T-helper 2 cell treated with Interferon-gamma antibody and Interleukin-4, amounts not matched to agents 5 μg/mL and 100 μg/mL, for 36 hours (primary cell): ENCODE measurements at places on chromosomes 11 and 22.

DNA sequence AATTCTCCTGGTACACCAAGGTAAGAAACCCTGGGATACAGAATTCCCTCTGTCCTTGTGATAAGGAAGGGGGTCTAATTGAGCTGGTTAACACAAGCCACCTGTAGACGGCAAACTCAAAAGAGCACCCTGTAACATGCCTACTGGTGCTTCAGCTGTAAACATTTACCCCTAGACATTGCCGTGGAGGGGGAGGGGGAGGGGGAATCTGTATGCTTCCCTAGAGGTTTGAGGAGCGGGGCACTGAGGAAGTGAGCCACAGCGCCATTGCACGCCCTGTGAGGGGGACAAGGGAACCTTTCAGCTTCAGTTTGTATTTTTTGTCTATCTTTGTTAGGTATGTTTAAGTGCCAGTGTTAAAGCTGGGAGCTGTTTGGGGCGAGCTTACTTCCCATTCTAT, 99.8 kb downstream of the AASDHPPT start:
- no peak for DNase-seq

GRCh38 chr11:67022961-67023956, at the start of gene SYT12:
TSS of gene SYT12 (plus strand) at chr11:67023134. CDS start at chr11:67030145, 7,011 bp downstream.
- peak; percentile 11 for DNase-seq

- no peak for DNase-seq
Measured at GRCh38 chr11:69476509-69476961, 4.9 kb upstream of the LINC01488 start.

- no peak for DNase-seq
Measured at GRCh38 chr22:21797444-21798221, 62.0 kb upstream of the YPEL1 start.

DNA sequence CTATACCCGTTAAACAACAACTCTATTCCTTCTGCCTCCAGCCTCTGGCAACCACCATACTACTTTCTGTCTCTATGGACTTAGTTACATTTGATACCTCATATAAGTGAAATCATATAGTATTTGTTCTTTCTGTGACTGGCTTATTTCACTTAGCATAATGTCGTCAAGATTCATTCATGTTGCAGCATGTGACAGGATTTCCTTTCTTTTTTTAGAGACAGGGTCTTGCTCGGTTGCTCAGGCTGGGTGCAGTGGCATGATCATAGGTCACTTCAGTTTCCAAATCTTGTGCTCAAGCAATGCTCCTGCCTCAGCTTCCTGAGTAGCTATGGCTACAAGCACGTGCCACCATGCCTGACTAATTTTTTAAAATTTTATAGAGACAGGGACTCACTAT, 29.4 kb upstream of the SORL1 start:
- DNase-seq, result no peak

- no peak for DNase-seq
Measured at GRCh38 chr11:12077535-12078280, 32.7 kb upstream of the MICAL2 start.

GRCh38 chr11:45300715-45301114, 14.6 kb upstream of the SYT13 start:
- DNase-seq, result no peak

DNA sequence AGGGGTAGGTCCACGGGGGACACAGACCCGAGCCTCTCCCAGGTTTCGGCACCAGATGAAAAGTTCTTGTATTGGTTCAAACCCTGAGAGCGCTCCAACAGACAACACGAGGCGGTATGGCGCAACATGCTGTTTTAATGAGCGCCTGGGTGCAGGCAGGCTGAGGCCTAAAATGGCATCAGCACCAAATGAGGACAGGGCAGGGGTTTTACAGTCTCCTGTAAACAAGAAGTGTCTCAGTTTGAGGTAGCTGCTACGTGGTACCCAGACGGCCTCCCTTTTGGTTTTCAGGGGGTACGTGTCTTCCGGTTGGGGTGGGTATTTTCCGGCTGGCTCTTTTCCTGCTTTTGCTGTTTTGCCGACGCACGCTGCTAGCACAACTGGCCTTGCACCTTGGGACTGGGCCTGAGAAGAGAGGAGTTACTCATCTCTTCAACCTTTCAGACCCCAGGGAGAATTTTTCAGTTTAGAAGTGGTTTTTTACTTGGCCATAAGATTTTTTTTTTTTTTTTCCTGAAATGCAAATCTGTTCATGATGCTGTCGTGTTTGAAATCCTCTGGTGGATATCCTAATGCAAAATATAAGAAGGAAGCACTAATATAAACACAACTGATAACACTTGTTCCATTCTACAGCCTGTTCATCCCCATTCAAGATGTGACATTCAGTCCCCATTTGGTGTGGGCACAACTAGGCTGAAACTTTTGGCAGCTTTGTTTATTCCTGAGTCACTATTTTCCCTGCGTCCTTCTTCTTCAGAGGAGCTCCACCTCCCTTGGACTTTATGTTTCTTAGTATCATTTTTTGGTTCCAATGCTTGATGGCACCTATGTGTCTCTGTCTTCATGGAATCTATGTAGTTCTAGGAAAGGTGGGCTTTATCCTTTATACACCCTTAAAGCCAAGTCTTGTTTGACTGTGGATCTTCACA, 6.5 kb downstream of the PPFIBP2 start:
- no peak for DNase-seq

GRCh38 chr22:27438271-27438980, 363.1 kb downstream of the MN1 start:
- DNase-seq, result no peak

GRCh38 chr11:44776551-44777208, 49.9 kb downstream of the TSPAN18 start:
- DNase-seq, result no peak

DNA sequence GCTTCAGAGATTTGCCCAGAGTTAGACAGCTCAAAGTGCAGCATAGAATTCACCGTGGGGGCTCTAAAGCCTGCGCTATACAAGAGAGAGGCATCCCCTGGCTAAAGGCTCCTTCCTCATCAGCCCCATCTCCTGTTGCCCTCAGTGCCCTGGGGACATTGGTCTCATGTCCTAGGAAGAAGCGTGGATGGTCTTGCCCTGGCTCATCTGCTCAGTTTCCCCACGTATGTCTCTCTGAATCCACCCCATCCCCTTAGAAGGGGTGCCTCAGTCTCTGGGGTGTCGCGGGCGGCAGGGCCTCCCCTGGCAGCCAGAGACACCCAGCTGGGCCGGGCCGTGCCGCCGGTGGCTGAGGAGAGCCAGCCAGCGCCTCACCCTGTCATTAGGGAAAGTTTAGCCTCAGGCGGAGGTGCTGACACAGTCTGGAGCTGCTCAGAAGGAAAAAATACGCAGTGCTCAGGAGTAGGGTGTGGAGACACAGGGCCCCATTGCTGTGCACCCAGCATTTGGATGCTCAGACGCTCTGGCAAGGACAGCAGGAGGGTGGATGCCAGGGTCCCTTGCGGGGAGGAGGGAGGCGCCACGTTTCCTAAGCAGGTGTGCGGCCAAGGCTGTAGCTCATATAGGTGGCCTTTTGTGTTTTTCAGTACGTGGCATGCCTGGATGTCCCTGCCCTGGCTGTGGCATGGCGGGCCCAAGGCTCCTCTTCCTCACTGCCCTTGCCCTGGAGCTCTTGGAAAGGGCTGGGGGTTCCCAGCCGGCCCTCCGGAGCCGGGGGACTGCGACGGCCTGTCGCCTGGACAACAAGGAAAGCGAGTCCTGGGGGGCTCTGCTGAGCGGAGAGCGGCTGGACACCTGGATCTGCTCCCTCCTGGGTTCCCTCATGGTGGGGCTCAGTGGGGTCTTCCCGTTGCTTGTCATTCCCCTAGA, 1.3 kb downstream of the SLC39A13 start:
- DNase-seq, result no peak

- DNase-seq, result no peak
Measured at GRCh38 chr11:68506908-68507307, 46.4 kb downstream of the PPP6R3 start.

DNA sequence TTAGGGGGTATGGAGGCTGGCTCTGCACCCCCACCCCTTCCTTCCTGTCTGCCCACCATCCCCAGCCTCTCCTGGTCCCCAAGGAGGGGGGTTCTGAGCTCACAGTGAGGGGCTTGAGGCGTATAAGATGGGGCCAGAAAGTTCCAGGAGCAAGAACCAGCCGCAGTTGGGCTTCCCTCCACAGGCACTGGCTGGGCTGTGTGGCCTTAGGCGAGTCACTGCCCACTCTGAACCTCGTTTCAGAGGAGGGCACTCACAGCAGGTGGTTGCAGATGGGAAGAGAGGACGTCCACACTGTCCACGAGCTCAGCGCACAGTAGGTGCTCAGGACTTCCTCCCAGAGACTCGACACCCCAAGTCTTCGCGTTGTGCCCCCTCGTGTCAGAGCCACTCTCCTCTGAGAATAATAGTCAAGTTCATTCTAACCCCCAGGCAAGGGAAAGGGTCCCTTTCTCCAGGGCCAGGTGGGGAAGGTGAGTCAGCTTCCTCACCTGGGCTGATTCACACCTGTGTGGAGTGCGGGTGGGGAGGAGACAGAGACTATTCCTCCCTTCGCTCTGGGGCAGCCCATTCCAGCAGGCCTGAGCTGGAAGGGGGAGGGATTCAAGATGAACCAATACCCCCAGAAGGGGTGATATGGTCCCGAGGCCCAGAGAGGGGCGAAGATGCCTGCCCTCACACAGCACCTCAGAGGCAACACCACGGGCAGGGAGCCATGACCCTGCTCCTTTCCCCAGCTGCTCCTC, 29.3 kb downstream of the RPL3 start:
- DNase-seq, result no peak

DNA sequence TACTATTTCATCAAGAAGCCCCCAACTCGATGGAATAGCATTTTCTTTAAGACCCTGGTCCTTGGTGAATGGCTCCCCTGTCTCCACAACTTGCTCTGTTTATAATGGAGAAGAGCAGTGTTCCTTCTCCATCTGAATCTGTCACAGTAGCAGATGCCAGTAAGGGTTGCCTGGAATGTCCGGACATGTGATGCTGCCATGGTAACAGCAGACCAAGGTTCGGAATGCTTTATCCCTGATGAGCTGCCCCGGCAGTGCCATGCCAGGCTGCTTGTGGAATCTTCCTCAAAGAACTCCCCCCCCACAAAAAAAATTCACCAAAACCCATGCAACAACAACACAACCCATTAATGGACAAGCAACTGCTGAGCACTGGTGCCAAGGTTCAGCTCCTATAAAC, 72.5 kb downstream of the KCNC1 start:
- no peak for DNase-seq

- DNase-seq, result no peak
Measured at GRCh38 chr22:43833286-43834240, 21.5 kb upstream of the EFCAB6 start.

- no peak for DNase-seq
Measured at GRCh38 chr11:113723787-113724186, 17.7 kb upstream of the TMPRSS5 start.

GRCh38 chr22:20241579-20242392, 26.3 kb downstream of the RTN4R start:
- DNase-seq, result no peak

DNA sequence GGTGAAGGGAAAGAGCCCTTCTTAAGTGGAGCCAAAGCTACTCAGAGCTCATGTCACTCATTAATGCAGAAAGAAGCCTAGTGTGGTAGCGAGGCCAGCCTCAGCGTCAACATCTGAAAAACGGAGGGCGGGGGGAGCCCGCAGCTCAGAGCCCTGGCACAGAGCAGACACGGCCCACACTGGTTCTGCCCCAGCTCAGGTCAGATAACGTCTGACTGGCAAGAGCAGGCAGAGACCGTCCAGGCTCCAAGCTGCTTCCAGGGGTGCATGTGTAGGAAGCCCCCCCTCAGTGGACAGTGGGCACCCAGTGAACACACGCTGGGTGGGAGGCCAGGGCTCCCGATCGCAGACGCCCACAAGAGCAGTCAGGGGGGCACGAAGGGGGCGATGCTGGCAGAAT, 100.8 kb downstream of the SHANK2 start:
- DNase-seq, result no peak

DNA sequence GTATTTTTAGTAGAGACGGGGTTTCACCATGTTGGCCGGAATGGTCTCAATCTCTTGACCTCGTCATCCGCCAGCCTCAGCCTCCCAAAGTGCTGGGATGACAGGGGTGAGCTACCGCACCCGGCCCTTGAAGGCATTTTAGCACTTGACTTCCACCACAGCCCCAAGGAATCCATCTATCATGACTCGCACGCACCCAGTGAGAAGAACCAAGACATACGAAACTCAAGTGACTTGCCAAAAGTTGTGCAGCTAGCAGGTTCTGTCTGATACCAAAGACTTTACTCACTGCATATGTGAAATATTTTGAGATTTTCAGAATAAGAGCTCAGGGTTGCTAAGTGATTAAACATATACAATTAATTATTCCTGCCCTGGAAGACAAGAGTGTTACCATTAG, 21.0 kb downstream of the FLI1 start:
- DNase-seq, result no peak

GRCh38 chr22:49937758-49938564, 19.5 kb downstream of the CRELD2 start:
- DNase-seq, result no peak

DNA sequence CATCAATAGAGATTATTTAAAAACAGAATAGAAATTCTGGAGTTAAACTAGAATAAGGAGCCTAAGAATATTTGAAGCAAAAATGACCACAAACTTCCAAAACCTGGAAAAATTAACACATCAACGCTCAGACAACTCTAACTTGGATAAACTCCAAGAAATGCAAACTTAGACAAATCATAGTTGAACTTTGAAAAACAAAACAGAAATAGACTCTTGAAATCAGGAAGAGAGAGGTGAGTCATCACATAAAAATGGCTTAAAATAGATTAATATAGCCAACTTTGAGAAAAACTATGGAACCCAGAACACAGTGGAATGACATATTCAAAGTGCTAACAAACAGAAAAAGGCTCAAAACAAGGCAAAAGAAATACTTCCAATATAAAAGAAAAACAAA, 974.2 kb downstream of the JRKL start:
- no peak for DNase-seq

DNA sequence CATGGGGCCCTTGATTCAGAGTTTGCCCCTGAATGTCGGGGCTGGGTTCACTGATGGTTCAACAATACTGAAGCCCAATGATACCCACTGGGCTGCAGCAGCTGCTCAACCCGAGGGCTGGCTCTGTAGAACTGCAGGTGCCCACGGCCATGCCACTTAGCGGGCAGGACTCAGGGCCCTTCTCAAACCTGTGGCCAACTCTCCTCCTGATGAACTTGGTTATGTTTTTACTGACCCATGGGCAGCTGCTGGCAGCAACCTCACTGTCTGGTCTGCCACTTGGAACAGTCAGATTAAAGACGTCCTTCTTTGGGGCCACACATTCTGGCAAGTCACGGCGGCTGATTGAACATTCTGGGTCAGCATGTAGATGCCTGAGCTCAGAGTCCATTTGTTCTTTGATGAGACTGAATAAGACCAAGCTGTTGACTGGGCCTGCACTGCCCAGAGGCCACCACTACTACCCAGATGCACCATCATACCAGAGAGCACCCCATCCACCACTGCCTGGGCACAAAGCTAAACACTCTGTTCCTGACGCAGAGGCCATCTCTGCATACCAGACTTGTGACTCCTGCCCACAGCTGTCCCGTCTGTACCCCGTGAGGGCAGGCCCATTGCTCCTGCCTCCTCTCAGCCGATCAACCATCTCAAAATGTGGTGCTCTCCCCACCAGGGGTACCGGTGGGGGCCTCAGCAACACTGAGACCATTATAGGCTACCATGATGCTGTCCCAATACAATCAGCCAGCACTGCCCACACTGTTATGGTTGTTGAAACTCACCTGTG, 67.8 kb downstream of the SHANK2 start:
- DNase-seq, result no peak
